ENCODE measurements at places on chromosomes 3 and 15.

DNA sequence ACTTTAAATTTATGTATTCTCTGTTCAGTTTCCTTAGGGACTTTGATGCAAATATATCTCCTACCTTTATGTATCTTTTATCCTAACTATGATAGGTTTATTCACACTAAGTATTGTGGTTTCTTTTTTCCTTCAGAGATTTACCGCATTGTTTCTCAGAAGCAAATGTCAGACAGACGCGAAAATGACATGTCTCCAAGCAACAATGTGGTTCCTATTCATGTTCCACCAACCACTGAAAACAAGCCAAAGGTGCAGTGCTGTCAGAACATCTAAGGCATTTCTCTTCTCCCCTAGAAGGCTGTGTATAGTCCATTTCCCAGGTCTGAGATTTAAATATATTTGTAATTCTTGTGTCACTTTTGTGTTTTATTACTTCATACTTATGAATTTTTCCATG, 18.3 kb downstream of the RAB11A start:
- no peak for DNase-seq

DNA sequence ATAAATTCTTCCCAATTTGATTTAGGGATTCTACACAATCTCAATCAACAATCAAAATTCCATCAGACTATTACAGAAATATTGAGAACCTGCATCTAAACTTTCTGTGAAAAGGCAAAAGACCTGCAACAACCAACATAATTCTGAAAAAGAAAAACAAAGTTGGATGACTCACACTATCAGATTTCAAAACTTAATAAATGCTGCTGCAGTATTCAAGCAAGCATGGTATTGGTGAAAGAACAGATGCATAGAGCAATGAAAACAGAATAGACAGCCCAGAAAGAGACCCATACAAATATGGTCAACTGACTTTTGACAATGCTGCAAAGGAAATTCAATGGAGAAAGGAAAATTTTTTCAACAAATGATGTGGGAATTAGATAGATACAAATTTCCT, 477.1 kb upstream of the NR2F2 start:
- DNase-seq, result no peak

GRCh38 chr15:101359365-101359947, 64.4 kb upstream of the SNRPA1 start:
- DNase-seq, result no peak

- DNase-seq, result peak; percentile 81
These were observed 138.1 kb downstream of the GREM1 start for GRCh38 chr15:32855942-32856341.

GRCh38 chr15:96974761-96975160, 644.3 kb downstream of the NR2F2 start:
- no peak for DNase-seq

GRCh38 chr15:94691169-94691568, 459.8 kb downstream of the MCTP2 start:
- no peak for DNase-seq

DNA sequence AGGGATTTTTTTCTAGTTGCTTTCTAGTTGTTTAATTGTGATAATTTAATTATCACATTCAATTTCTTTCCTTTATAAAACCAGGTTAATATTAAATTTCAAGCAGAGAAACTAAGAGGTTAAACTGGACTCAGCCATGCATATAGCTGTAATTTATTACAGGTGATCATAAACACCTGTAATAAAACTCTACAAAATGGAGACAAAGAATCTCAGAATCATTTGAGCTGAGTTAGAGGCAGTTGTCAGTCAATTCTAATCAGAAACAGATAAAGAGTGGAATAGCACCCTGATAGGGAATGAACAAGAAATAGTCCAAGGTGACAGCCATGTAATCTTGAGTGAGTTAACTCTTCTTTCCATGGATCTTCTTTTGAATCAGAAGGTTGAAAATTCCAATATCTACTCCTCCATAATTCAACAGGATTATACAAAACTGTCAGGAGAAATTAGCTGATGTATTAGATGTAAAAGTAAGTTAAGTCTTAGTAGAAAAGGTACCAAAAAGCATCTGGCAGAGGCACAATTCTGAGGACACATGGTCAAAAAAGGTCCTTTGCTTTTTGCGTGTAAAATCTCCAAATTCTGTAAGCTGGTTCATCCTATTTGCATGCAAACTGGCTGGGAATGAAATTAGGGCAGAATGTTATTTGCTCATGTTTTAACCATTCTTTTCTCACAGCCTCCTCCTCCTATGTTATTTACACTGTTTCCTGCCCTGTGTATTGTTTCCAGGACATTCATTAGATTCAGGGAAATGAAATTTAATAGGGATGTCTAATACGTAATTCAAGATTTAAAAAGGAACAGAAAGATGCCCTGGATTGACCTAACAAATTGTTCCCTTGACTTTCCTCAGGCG, 39.4 kb upstream of the B3GNT5 start:
- DNase-seq, result no peak

DNA sequence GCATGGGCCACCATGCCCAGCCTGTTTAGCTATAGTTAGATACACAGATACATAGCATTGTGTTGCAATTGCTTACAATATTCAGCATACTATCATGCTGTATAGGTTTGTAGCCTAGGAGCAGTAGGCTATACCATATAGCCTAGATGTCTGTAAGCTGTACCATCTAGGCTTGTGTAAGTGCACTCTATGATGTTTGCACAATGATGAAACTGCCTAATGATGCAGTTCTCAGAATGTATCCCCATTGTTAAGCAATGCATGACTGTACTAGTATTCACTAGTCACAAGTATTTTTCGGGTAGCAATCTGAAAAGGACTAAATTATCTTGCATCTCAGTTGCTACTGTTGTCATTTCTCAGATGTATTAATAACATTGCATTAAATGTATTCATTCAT, 16.0 kb downstream of the PIGB start:
- no peak for DNase-seq
